ENCODE measurements at places on chromosomes 1 and 21.

DNA sequence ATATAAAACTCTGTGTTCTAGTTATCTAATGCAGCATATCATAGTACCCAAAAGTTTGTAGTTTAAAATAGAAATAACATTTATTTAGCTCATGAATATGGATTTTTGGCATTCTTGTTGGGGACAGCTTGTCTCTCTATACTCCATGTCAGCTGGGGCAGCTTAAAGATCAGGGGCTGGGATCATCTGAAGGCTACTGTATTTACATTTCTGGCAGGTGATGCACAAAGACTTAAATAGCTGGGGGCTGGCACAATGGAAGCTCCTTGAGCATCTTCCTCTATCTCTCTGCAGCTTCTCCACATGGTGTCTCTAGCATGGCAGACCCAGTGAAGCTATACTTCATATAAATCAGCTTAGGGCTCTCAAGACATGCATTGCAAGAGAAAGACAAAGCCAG lies 55.6 kb upstream of the DAB1 start:
- no peaks in the 10 kb centered on the region for H3K27me3 ChIP-seq
- no peaks in the 10 kb centered on the region for H3K36me3 ChIP-seq
- H3K4me1 ChIP-seq, result no peaks in the 10 kb centered on the region
- no peak overlapping the region for H3K4me3 ChIP-seq

DNA sequence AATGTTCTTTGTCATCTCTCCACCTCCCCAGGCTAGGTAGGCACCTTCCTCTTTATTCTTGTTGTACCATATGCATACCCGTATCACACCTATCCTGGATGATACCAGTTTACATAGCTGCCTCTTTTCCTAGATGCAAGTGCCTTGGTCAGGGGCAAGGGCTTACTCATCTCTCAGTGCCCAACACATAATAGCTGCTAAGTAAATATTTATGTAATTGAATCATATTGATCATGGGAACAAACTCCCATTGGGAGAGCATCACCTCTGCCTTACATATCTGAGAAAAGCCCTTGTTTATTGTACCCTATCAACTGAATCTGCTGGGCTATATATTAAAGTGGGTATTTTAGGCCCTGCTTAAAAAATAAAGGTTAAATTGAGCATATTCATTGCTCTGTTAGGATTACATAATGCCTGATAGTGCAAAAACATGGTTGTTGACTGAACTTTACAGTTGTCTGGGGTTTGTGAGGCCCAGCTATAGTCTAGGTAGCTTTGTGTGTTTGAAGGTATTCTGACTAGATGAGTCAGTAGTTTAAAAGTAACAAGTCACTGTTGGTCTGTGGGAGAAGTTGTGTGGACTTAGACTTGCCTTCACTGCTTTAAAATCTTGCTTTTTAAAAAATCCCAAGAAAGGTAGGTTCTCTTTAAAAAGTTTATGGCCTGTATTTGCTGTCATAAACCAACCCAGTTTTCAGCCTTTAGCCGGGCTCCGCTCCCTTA lies 82.6 kb downstream of the OLFML2B start:
- H3K27me3 ChIP-seq, result no peaks in the 10 kb centered on the region
- H3K27ac ChIP-seq, result no peak overlapping the region
- no peaks in the 10 kb centered on the region for H3K4me1 ChIP-seq
- H3K36me3 ChIP-seq, result no peaks in the 10 kb centered on the region
- no peak overlapping the region for H3K4me3 ChIP-seq

DNA sequence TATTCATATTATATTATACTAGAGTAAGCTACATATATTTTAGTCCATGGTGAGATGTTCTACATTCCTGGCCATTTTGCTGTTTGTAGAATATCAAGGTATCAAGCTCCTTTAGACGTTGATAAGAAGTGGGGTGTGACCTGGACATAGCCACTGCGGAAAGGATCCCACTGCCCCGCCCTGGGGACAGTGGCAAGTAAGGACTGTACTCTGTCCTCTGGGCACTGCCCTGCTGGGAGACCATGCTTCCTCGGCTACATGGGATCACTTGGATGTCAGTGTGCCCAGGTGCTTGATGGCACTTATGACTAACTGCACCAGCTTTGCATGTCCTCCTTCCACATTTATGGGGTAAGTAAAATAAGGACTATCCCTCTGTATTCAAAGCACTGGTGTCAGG lies 46.3 kb upstream of the NTPCR start:
- H3K27me3 ChIP-seq, result no peaks in the 10 kb centered on the region
- no peak overlapping the region for H3K4me3 ChIP-seq
- no peak for DNase-seq
- H3K36me3 ChIP-seq, result no peaks in the 10 kb centered on the region
- no peak overlapping the region for H3K27ac ChIP-seq

- H3K4me3 ChIP-seq, result no peak overlapping the region
- no peaks in the 10 kb centered on the region for H3K27me3 ChIP-seq
- no peaks in the 10 kb centered on the region for H3K36me3 ChIP-seq
- no peaks in the 10 kb centered on the region for H3K4me1 ChIP-seq
- H3K27ac ChIP-seq, result no peak overlapping the region
- peak; percentile 18 for DNase-seq
Measured at GRCh38 chr1:82377201-82377884, 576.6 kb downstream of the ADGRL2 start.

- H3K36me3 ChIP-seq, result no peaks in the 10 kb centered on the region
- H3K27me3 ChIP-seq, result no peaks in the 10 kb centered on the region
- DNase-seq, result no peak
Measured at GRCh38 chr1:201358596-201358995, 18.9 kb downstream of the TNNT2 start.

GRCh38 chr21:31143036-31143435 lies 104.8 kb upstream of the KRTAP19-8 start:
- peaks cover 10% of the 10 kb centered on the region for H3K4me1 ChIP-seq
- H3K27me3 ChIP-seq, result no peaks in the 10 kb centered on the region
- no peaks in the 10 kb centered on the region for H3K36me3 ChIP-seq
- H3K4me3 ChIP-seq, result no peak overlapping the region

DNA sequence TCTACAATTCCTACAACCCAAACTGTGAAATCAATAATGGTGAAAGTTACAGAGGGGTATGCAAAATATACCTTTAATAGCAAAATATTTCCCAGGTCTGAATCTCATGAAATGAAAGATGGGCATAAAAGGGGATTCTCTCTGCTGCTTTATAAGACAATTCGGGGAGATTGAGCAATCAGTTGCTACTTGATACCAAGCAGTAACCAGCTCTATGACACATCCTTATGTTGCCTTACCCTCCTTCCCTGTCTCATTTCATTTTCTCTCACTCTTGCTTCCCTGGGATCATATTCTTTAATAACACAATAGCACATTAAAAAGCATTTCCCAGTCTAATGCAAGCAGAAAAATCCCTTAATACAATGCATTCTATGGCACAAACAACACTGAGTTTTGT lies 29.0 kb downstream of the ZSWIM5 start:
- H3K27me3 ChIP-seq, result no peaks in the 10 kb centered on the region
- H3K36me3 ChIP-seq, result no peaks in the 10 kb centered on the region
- DNase-seq, result no peak
- no peaks in the 10 kb centered on the region for H3K4me1 ChIP-seq

- peaks cover 7% of the 10 kb centered on the region for H3K4me1 ChIP-seq
- no peak for DNase-seq
- no peaks in the 10 kb centered on the region for H3K27me3 ChIP-seq
- H3K27ac ChIP-seq, result no peak overlapping the region
- H3K36me3 ChIP-seq, result no peaks in the 10 kb centered on the region
Measured at GRCh38 chr1:228979774-228980173, 244.5 kb downstream of the RHOU start.

DNA sequence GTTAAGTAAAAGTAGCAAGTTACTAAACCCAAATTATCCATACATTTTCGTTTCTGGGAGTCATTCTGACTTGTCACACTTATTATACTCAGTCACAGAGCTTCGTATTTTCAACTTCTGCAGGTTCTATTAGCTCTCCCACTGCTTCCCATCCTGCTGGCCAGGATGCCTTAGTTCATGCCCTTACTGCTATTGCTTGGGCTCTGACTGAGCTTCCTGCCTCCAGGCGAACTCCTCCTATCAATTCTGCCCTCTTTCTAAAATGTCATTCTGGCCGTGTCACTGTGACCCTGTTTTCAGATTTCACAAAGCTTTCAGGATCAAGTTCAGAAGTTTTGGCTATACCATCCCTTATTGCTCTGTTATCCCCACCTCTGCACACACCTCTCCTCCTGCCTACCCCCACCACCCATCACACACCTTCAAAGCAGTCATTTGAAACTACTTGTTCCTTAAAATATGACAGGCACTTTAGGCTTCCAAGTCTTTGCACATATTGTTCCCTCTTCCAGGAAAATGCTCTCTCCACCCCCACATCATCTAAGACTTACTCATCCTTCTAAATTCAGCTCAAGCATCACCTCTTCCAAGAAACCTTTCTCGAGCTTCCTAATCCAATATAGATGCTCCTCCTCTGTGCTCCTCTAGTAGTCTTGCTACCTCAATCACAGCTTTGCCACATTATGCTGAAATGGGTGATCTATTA lies 278.0 kb downstream of the BRINP2 start:
- DNase-seq, result no peak
- no peaks in the 10 kb centered on the region for H3K27me3 ChIP-seq
- H3K4me3 ChIP-seq, result no peak overlapping the region
- H3K4me1 ChIP-seq, result no peaks in the 10 kb centered on the region

GRCh38 chr1:150144606-150145005 lies 5.1 kb upstream of the PLEKHO1 start:
- H3K27me3 ChIP-seq, result peaks cover 4% of the 10 kb centered on the region
- H3K4me3 ChIP-seq, result no peak overlapping the region
- H3K27ac ChIP-seq, result no peak overlapping the region

- H3K27me3 ChIP-seq, result no peaks in the 10 kb centered on the region
- DNase-seq, result peak; percentile 80
- H3K4me1 ChIP-seq, result peaks cover 10% of the 10 kb centered on the region
- no peaks in the 10 kb centered on the region for H3K36me3 ChIP-seq
Measured at GRCh38 chr21:46048926-46049889, 48.7 kb upstream of the COL6A2 start.

DNA sequence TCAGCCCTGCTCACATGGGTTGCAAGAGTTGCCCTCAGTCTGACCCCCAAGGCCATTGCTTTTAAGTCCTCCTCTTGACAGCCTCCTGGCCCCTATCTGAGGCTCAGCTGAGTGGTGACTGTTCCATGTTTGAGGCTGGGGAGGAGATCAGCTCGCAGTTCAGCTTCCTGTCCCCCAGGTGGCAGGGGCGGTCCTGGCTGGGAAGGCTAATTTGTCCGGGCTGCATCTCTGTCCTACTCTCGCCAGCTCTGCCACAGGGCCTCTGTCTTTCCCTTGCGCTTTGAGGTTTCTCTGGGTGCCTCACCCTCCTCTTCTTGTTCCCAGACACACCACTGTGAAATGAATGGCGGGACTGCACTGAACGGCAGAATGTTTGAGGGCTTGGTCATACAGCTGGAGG lies 157.3 kb downstream of the KCNJ6 start:
- peaks cover 3% of the 10 kb centered on the region for H3K27me3 ChIP-seq
- H3K4me1 ChIP-seq, result no peaks in the 10 kb centered on the region

DNA sequence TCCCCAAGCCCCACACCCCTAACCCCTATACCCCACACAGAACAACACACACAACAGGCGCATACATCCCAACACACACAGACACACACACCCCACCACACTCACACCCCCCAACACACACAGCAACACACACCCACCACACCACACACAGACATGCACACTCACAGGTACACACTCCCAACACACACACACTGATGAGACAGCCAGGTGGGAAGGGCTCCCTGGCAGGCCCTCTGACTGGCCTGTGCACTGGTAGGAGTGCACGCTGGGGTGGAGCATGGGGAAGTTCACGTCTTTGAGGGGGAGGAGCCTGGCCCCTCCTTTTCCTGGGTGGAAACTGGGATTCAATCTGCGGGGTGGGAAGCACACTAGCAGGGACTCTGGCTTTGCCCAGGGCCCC lies 116.7 kb downstream of the RHOU start:
- H3K27me3 ChIP-seq, result no peaks in the 10 kb centered on the region
- H3K36me3 ChIP-seq, result no peaks in the 10 kb centered on the region
- no peak for DNase-seq
- peak overlapping the region; percentile 84 for H3K27ac ChIP-seq
- H3K4me1 ChIP-seq, result peaks cover 43% of the 10 kb centered on the region

DNA sequence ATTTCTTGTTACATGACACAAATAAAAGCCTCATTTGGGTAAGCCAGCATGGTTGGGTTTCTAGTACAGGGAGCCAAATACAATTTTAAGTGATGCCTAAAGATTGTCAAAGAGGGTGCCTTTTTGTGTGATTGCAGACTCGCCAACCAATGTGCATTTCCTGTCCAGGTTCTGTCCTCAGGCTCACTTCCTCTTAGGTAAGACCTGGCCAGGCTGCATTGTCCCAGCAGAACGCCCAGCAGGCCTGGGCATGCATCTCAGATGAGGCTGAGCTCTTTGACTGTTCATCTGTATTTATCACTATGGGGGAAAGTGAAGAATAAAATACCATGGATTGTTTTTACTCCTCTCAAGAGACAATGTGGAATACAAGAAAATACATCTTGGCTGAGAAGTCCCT lies 49.7 kb downstream of the KCNC4 start:
- no peak overlapping the region for H3K4me3 ChIP-seq
- H3K27me3 ChIP-seq, result peaks cover 11% of the 10 kb centered on the region
- H3K4me1 ChIP-seq, result no peaks in the 10 kb centered on the region
- no peak overlapping the region for H3K27ac ChIP-seq
- no peak for DNase-seq
- no peaks in the 10 kb centered on the region for H3K36me3 ChIP-seq

GRCh38 chr1:160206421-160207117 lies 1.4 kb downstream of the PEA15 start:
- peaks cover 21% of the 10 kb centered on the region for H3K4me1 ChIP-seq
- H3K36me3 ChIP-seq, result no peaks in the 10 kb centered on the region
- H3K4me3 ChIP-seq, result peak overlapping the region; percentile 97

DNA sequence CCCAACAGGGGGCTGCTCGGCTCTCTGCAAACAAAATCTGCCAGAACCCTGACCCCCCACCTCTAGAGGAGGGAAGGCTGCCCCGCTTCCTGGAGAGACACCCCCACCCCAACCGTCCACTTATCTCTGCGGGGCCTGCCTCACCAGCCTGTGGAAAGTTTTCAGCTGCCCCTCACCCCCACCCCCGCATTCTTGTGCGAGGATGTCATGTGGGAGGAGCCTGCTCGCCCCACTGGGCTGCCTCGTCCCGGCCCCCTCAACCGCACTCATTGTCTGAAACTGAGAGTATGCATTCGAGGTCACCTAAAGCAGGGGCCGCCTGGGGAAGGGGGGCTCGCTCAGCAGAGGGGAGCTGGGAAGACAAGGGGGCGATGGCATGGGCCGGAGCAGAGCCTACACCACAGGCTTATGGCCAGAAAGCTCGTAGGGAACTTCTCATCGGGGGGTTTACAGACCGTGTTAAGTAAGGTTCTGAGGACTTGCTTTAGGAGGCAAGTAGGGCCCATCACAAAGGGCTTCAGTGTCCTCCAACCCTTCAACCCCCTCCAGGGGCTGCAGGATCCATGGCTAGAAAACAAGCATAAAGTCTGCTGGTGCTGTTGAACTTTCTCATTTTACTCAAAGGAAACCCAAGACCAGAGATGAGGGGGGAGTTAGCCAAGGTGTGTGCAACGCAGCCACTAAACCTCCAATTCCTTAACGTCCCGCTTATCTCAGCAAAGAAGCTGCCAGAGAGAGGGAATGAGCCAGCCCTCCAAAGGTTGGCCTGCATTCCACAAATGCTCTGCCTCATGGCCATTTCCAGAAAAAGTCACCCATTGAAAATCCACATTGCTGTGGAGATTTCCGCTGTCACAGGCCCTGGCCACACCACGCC lies 9.4 kb downstream of the EPHA2 start:
- no peaks in the 10 kb centered on the region for H3K27me3 ChIP-seq
- H3K4me1 ChIP-seq, result peaks cover 56% of the 10 kb centered on the region
- peak overlapping the region; percentile 91 for H3K27ac ChIP-seq
- no peaks in the 10 kb centered on the region for H3K36me3 ChIP-seq

Measured in hepatocyte (in vitro differentiated cells).